Stimulated activated CD8-positive, alpha-beta memory T cell treated with anti-CD3 and anti-CD28 coated beads, Interleukin-15, amount 100 ng/mL, for 24 hours (primary cell): ENCODE measurements at places on chromosomes 4 and X.

DNA sequence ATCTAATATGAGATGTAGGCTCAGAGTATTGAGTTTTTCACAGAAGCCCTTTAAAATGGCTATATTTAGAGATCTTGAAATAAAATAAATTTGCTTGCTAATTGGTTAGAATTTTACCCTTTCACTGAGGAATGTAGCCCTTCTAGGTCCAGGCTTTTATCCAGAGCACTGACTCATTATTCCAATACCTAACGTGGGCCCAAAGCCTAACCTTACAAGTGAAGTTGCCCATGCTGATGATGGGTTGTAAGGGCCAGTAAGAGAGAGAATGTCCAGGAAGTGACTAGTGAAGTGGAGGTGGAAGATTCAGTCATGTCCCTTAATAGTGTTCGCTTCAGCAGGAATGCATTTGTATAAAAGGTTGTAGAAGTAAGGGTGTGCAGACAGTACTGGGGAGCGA, 155.9 kb downstream of the STIM2 start:
- no peak for DNase-seq

DNA sequence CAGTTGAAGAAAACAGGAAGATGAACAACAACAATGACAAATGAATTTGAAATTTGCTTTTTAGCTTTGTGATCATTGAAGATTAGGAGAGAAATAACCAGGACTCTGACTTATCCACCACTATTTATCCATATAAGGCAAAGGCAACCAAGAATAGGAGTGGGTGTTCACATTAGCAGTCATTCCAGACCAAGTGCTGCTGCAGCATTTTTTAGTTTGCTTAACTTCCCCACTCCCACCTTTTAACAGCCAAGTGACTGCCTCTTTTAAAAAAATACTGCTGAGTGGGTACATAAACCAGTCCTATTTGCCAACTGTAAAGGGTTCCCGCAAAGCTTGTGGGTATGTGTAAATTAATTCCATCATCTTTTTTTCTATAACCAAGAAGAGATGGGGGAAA, 230.9 kb downstream of the IQCM start:
- no peak for DNase-seq

GRCh38 chr4:42641161-42641560, 15.7 kb downstream of the ATP8A1 start:
- DNase-seq, result no peak

- no peak for DNase-seq
Observed at GRCh38 chrX:38985375-38985774, 184.1 kb downstream of the MID1IP1 start.

- DNase-seq, result no peak
Observed at GRCh38 chr4:81965454-81965853, 408.3 kb downstream of the HNRNPD start.

GRCh38 chr4:103046416-103047290, 27.1 kb upstream of the SLC9B1 start:
- DNase-seq, result no peak

DNA sequence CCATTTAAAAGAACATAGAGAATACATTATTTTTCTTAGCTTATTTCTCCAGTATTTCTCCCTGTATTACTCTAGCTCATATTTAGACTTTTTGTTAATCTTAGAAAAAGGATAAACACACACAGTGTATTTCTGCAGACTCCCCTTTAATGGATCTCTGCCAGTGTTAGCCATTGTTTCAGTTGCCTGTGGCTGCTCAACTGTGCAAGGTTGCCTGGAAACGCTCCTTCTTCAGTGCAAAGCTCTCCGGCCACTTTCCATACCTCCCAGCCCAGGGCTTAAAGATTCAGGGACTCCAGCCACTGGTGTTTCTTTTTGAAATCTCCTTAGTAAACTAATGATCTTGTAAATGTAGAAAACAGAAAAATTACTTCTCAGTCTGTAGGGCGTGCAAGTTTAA, 104.9 kb downstream of the SLIT2 start:
- DNase-seq, result no peak

DNA sequence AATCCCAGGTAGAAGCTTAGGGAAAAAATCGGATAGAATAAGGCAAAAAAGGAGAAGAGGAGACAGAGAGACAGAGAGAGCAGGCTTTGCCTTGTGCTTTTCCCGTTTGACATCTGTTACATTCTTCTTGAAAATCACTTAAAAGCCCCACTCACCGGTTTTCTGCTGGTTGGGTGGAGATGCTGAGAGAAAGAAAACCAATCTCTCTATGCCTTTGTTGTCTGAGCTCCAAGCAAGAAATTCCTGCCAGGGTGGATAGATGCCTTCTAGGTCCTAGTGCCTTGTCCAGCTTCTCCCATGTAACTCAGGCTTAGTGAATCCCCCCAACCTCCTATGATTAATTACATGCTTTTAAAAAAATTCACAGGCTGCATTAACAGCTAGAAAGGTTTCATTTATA, at the start of gene DCX:
Gene DCX (minus strand): TSS at position 210 of the 400 bp plus-strand sequence. CDS start 1,794 bp downstream, outside the sequence.
- no peak for DNase-seq

GRCh38 chr4:168164915-168165548, 72.7 kb downstream of the ANXA10 start:
- DNase-seq, result no peak

- no peak for DNase-seq
Observed at GRCh38 chr4:55447831-55448230, 52.1 kb downstream of the TMEM165 start.

GRCh38 chr4:82525307-82525911, 36.4 kb downstream of the TMEM150C start:
- no peak for DNase-seq

DNA sequence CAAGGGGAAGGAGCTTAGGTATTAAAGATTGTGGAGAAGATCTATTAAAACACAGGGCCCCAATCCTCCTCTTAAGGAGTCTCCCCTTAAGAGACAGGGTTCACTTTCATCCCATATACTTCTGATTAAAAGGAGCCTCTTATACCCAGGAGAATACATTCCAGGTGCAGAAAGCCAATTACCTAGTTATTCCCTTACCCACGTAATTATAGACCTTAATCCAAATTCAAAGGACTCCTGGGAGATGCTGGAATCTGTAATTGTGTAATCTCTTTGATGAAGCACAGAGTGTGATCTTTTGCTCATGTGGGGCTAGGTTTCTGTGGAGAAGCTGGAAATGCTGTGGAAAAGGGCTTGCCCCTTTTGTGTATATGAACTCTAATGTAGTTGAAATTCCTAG, 1.4 kb upstream of the SEC24B start:
- no peak for DNase-seq

- DNase-seq, result no peak
Observed at GRCh38 chr4:38101563-38101962, 141.4 kb downstream of the PTTG2 start.

DNA sequence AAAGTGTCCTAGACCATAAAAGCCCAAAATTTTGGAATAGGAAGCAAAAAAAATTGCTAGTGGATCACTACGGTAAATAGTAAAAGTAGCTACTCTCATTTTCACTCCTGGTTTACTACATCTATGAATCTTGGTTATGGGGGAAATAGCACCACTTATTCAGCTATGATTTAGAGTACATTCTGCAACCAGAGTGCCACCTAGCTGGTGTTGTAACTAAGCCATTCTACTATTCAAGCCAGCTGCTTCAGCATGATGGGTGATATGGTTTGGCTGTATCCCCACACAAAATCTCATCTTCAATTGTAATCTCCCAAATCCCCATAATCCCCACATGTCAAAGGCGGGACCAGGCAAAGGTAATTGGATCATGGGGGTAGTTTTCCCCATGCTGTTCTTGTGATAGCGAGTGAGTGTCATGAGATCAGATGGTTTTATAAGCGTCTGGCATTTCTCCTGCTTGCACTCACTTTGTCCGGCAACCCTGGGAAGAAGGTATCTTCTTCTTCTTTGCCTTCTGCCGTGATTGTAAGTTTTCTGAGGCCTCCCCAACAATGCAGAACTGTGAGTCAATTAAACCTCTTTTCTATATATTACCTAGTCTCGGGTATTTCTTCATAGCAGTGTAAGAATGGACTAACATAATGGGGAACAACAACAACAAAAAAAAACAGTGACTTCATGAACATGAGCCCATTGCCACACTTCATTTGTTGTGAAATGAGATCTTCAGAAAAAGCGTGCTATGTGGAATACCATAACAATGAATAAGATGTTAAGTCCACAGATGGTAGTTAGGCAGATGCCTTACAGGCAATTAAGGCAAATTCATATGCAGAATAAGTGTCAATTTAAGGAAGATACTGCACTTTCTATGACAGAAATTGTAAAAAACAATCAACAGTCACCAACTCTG, 280.1 kb downstream of the PABPC4L start:
- DNase-seq, result no peak

DNA sequence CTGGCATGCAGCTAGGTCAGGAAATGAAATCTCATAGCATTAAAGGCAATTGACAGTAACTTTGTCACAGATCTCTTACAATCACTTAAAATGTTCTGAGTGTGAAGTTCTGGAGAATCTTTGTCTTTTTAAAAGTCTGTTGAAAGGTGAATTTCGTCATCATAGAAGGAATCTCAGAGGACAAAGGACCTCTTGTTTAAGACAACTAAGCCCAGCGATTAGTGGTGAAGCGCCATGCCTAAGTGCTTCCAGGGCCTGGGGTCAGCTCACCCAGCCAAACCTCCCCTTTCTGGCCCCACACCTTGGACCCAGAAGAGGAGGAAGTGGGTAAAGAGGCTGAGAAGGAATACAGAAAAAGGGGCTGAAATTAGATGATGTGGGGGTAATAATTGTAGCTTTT, 8.5 kb downstream of the FRMD7 start:
- DNase-seq, result no peak
